ENCODE measurements at places on chromosomes 13 and 19.

GRCh38 chr19:14632286-14632685 is 42.4 kb downstream of the ADGRE3 start:
- no peak for DNase-seq

DNA sequence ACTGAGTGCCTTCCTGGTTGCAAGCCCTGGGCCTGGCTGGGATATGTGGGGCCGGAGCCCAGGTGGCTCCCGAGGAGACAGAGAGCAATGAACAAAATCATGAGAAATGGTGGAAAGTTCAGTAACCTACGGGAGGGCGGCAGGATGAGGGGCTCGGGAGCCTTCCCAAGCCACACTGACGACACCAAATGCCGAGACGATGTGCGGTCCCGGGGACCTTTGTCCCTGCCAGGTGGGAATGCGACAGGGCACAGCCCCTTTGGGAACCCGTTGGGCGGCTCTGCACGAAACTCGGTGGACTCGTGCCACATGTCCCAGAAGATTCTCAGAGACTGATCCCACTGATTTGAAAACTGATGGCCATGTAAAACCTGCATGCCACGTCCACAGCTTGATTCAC is 11.7 kb upstream of the ZNF14 start:
- DNase-seq, result no peak

DNA sequence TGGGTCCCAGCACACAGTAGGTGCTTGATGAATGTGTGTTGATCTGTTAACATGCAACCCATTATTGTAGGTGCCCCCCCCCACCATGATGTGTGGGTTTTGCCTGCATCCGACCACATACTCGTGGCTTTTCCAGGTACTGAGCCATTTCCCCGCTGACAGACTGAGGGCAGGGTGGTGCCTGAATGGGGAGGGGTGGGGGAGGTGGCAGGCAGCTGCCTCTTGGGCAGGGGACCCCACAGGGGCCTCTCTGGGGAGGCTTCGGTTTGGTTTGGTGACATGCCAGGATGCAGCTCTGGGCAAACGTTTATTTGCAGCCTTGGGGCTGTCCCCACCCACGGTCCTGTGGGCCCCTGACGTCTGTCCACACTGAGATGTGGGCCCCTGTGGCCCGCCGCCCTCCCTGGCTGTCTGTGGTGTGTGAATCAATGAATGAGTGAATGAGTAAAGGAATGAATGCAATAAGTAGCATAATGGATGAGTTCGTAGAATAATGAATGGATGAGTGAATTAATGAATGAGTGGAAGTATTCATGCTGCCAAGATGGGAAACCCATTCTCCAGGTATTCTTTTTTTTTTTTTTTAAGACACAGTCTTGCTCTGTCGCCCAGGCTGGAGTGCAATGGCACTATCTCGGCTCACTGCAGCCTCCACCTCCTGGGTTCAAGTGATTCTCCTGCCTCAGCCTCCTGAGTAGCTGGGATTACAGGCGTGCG is 9.0 kb upstream of the JUND start:
- no peak for DNase-seq

- no peak for DNase-seq
Measured at GRCh38 chr13:95677564-95678266, 776 bp downstream of the DNAJC3 start.

DNA sequence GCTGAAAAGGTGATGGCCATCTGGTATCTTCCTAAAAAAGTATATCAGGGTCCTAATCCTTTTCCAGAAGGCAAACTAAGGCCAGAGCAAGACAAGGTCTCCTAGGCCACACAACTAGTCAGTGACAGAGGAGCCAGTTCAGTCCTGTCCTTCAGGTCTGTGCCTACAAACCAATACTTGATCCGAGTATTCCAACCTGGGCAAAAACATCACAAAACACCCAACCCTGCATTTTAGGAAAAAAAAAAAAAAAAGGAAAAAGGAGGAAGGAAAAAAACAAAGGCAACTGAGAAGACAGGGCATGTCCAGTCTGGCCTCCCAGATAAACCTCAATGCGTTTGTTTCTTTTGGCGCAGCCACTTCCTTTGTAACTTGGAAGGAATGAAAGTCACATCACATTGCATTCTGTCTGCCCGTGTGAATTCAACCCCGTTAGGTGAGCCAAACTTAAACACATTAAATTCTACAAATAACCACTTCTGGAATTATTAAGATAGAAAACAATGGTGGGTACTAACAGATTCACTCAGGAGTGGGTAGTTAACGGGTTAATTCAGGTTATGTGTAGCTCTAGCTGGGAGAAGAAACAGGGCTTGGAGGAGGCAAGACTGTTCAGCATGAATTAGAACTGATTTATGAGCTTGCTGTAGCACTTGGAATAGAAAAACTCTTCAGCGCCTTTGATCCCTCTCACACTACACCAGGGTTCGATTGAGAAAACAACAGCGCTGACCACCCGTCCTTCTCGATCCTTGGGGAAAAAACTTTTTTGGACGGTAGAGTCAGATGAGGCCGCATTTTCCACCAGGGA is 43.0 kb upstream of the HNRNPA1L2 start:
- DNase-seq, result no peak

DNA sequence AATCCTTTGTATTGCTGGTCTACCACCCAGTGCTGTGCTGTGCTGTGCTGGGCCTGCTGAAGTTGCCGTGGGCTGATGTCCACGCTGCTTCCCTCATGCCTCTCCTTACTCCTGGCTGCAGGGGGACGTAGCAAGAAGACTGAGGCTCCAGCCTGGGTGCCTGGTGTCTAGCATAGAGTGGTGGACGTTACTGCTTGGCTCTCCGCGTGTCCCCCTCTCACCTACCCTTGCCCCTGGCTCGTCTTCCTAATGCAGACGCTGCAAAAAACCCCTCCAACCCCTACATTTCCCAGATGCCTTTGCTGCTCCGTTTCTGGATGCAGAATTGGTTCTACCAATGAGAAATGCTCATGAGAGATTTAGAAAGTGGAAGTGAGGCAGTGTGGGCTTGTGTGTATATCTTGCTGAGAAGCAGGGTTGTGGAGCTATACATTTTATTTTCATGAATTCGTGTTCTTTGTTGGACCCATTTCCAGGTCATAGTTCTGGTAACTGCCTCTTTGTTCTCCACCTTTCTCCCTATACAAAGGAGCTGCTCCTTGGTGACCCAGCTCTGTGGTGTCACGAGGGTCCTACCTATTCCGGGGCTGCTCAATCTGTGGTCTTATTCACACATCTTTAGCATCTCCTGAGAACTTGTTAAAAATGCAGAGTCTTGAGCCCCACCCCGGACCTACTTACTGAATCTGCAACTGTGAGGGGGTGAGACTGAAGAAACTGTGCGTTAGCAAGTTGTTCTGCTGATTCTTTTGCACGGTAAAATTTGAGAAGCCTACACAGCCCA is 7.9 kb upstream of the DENND1C start:
- no peak for DNase-seq

GRCh38 chr19:4647676-4648644 is 8.6 kb downstream of the TNFAIP8L1 start:
- DNase-seq, result no peak

- DNase-seq, result peak; percentile 33
Measured at GRCh38 chr19:13150931-13151604, 857 bp downstream of the IER2 start.

DNA sequence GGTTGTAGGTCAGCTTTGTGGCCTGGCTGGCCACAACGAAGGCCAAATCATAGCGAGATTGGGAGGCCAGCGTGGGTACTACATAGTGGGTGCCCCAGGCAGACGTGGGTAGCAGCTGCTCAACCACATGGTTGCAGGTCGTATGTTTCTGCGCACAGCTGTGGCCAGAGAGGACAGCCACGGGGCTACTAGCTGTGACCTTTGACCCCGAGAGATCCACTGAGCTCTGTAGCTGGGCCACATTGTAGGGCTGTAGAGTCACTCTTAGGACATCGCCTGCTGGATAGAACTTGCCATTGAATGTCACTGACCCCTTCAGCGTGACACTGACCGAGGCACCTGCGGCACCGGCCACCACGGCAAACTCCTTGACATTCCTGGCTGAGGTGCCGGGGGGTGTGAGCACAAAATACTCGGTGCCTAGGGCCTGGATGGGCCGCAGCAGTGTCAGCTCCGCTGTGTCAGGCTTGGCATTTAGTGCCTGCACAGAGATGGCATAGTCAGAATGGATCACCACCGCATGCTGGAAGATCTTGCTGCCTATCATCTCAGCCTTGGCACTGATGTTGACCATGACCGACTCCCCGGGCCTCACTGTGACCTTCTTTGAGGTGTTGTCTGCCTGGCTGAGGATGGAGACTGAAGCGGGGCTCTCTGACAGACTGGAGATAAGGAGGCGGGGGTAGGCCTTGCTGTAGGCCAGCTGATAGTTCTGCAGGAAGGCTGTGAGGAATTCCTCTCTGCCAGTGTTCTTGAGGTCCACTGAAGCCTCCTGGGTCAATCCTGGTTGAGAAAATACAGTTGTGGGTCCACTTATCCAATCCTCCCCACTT is 6.7 kb downstream of the FCGBP start:
- DNase-seq, result no peak

GRCh38 chr13:114087430-114087829 is 45.0 kb downstream of the RASA3 start:
- DNase-seq, result no peak

GRCh38 chr19:35476149-35476548 is 14.1 kb downstream of the KRTDAP start:
- DNase-seq, result no peak

GRCh38 chr19:647566-648284 is 8.0 kb downstream of the FGF22 start:
- no peak for DNase-seq

GRCh38 chr19:36222503-36222902 is 7.6 kb downstream of the ZNF146 start:
- no peak for DNase-seq
